ENCODE measurements at places on chromosomes 7 and 10.

- no peaks in the 10 kb centered on the region for H3K36me3 ChIP-seq
- no peaks in the 10 kb centered on the region for H3K4me1 ChIP-seq
- DNase-seq: no peak
- no peak overlapping the region for H3K4me3 ChIP-seq
- no peak overlapping the region for H3K27ac ChIP-seq
- H3K27me3 ChIP-seq: no peaks in the 10 kb centered on the region
Observed at GRCh38 chr7:24135003-24135817, 148.8 kb upstream of the NPY start.

- peaks cover 21% of the 10 kb centered on the region for H3K4me1 ChIP-seq
- no peak overlapping the region for H3K27ac ChIP-seq
- H3K4me3 ChIP-seq: peak overlapping the region; percentile 31
- H3K27me3 ChIP-seq: no peaks in the 10 kb centered on the region
- no peak for DNase-seq
Observed at GRCh38 chr10:119782981-119783664, 57.3 kb downstream of the INPP5F start.

DNA sequence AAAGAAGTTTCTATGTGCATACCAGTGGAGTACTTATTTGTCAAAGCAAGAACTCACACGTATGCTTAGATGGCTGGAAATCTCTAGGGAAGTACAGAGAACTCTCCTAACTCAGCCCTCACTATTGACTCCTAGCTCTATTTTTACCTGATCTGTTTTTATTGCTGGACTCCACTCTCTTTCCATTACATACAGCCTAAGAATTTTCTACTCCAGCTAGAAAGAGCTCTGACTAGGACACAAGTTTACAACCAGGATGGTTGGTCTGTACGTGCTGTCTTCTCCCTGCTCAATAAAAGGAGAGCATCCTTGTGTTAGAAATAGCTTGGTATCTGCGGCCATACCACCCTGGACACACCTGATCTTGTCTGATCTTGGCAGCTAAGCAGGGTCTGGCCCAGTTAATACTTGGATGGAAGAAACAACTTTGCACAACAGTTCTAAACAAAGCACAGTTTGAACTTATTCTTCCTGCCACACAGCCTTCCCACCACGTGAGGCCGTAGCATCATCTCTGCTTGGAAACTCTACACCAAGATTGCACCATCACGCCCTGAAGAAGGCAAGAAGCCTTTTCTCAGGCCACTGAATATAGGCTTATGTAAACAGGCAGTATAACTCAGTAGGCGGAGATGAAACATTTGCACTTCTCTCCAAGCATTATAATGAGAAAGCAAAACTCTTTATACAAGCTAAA lies 50.7 kb downstream of the KCNMA1 start:
- no peak for DNase-seq
- H3K27me3 ChIP-seq: no peaks in the 10 kb centered on the region
- H3K36me3 ChIP-seq: no peaks in the 10 kb centered on the region
- H3K27ac ChIP-seq: no peak overlapping the region
- no peak overlapping the region for H3K4me3 ChIP-seq

DNA sequence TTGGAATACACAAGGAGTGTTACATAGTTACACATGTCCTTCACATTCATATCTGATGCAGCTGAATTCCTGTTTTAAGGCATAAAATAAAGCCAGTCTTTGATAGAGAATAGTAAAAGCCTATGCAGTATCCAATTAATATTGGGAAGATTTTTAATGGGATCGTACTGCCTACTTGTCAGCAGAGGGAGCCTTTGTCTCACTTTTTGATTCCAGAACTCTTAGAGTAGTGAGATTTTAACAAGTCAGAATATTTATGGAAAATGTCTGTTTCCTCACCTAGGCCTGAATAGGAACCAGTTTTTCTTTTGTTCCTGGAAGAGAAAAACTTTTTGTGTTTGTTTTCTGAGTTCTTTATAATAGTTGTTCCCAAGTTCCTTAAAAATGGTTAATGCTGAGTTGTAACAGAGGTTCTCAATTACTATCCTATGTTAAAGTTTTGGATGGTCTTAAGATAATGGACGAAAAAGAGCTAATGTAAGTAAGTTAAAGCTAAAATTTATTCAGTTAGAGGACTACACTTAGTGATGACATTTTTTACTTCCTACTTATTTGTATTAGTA lies 114.0 kb downstream of the BBS9 start:
- H3K4me3 ChIP-seq: no peak overlapping the region
- H3K27me3 ChIP-seq: no peaks in the 10 kb centered on the region
- no peaks in the 10 kb centered on the region for H3K4me1 ChIP-seq

- no peak for DNase-seq
- no peak overlapping the region for H3K4me3 ChIP-seq
- peaks cover 15% of the 10 kb centered on the region for H3K36me3 ChIP-seq
- H3K4me1 ChIP-seq: no peaks in the 10 kb centered on the region
Observed at GRCh38 chr10:14527915-14528314, 197.2 kb upstream of the FRMD4A start.

- no peak for DNase-seq
- no peak overlapping the region for H3K4me3 ChIP-seq
- H3K27ac ChIP-seq: no peak overlapping the region
Observed at GRCh38 chr7:94080551-94080950, 76.4 kb upstream of the BET1 start.

GRCh38 chr7:4151926-4152549 lies 530.1 kb upstream of the FOXK1 start:
- DNase-seq: no peak
- no peak overlapping the region for H3K27ac ChIP-seq
- H3K27me3 ChIP-seq: no peaks in the 10 kb centered on the region

- no peak overlapping the region for H3K27ac ChIP-seq
- no peak overlapping the region for H3K4me3 ChIP-seq
- H3K27me3 ChIP-seq: no peaks in the 10 kb centered on the region
- H3K4me1 ChIP-seq: peaks cover 12% of the 10 kb centered on the region
Observed at GRCh38 chr10:33123680-33124079, 165.7 kb upstream of the ITGB1 start.

DNA sequence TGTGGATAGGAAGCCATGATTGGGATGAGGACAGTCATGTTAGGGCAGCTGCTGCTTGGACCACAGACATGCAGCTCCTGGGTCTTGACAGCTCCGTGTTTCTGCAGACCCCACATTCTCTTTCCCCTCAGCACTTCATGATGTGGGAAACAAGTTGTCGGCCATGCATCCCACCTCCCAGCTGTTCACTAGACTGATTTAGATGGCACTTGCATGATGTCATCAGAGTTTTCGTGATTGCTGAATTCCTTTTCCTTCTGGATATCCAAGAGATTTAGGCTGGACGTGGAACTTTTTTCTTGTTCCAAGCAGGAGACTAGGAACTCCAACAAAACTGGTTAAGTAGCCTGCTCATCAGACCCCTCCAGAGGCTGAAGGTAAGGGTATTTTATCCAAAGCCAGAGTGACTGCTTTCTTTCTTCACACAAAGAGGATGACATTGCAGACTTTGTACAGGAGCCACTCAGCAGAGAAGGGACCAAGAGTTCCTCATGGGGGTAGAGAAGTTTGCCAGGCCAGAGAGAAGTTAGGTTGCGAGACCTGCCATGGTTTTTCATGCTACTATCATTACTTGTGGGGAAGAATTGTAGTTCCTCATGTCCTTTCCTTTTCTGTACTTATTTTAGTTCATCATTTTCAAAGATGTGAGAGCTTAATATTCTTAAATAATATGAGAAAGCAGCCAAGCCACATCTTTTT lies 117.7 kb upstream of the GJD4 start:
- H3K4me1 ChIP-seq: no peaks in the 10 kb centered on the region
- H3K27ac ChIP-seq: no peak overlapping the region
- no peaks in the 10 kb centered on the region for H3K36me3 ChIP-seq
- no peak overlapping the region for H3K4me3 ChIP-seq

- no peak overlapping the region for H3K4me3 ChIP-seq
- no peaks in the 10 kb centered on the region for H3K36me3 ChIP-seq
- H3K27ac ChIP-seq: no peak overlapping the region
- DNase-seq: no peak
- no peaks in the 10 kb centered on the region for H3K4me1 ChIP-seq
- no peaks in the 10 kb centered on the region for H3K27me3 ChIP-seq
Observed at GRCh38 chr7:41053820-41054219, 649.1 kb downstream of the INHBA start.

- H3K4me3 ChIP-seq: no peak overlapping the region
- no peaks in the 10 kb centered on the region for H3K4me1 ChIP-seq
- H3K27me3 ChIP-seq: no peaks in the 10 kb centered on the region
- no peaks in the 10 kb centered on the region for H3K36me3 ChIP-seq
- DNase-seq: no peak
Observed at GRCh38 chr7:121953601-121954000, 80.6 kb downstream of the PTPRZ1 start.

DNA sequence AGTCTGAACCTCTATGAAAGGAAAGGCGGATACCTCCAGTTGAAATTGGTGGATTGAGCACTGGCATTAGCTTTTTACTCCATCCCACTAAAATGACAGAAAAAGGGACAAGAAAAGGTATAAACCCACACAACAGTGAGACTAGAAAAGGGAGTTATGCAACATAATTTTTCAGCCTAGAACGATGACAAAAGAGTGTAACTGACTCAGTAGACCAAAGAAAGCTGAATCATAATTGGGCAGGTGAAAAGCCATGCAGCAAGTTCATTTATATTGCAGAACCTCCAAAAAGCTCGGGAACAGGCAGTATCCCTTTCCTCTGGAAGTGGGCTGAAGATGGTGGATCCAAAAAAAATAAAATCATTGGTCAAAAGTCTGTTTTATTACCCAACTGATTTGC lies 30.5 kb upstream of the ZCCHC24 start:
- no peak overlapping the region for H3K27ac ChIP-seq
- DNase-seq: no peak
- H3K27me3 ChIP-seq: no peaks in the 10 kb centered on the region
- H3K36me3 ChIP-seq: no peaks in the 10 kb centered on the region
- H3K4me1 ChIP-seq: no peaks in the 10 kb centered on the region

GRCh38 chr7:129561677-129562359 lies 49.7 kb upstream of the NRF1 start:
- no peak overlapping the region for H3K27ac ChIP-seq
- H3K4me1 ChIP-seq: no peaks in the 10 kb centered on the region
- H3K27me3 ChIP-seq: no peaks in the 10 kb centered on the region
- H3K4me3 ChIP-seq: no peak overlapping the region

- H3K4me1 ChIP-seq: no peaks in the 10 kb centered on the region
- no peaks in the 10 kb centered on the region for H3K36me3 ChIP-seq
- DNase-seq: no peak
- no peaks in the 10 kb centered on the region for H3K27me3 ChIP-seq
- no peak overlapping the region for H3K27ac ChIP-seq
Observed at GRCh38 chr7:45089341-45089891, 647 bp upstream of the NACAD start.

DNA sequence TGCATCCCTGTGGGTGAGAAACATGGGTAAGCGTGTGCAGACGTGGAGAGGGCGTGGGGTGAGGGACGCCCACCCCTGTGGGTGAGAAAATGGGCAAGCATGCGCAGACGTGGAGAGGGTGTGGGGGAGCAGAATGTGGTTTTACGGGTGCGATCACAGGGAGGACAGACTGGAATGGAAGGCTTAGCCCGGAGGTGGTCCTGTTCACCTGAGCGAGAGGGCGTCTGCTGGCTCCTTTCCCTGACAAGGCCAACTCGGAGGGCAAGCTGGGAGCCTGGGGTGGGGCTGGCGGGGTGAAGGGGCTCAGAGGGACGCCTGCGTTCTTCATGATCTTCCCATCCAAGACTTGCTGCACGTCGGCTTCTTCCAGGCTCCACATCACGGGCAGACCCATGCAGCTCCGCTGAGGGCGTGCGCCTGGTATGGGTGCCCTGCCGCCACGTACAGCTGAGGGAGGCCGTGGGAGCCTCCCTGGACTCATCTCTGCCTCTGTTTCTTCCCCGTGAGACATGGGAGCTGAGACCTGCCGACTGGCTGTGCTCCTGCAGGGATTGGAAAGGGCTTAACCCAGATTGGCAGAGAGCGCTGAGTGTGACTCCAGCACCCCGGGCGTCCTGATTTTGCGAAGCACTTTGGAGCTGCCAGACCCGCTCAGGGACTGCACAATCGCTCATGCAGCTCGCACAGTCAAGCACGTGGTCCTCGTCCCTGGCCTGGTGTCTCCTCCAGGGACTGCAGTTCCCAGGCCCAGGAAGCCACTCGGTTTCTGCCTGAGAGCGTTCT lies 74.3 kb upstream of the SHH start:
- no peak overlapping the region for H3K27ac ChIP-seq
- no peak overlapping the region for H3K4me3 ChIP-seq
- no peaks in the 10 kb centered on the region for H3K27me3 ChIP-seq
- no peaks in the 10 kb centered on the region for H3K36me3 ChIP-seq
- no peak for DNase-seq

DNA sequence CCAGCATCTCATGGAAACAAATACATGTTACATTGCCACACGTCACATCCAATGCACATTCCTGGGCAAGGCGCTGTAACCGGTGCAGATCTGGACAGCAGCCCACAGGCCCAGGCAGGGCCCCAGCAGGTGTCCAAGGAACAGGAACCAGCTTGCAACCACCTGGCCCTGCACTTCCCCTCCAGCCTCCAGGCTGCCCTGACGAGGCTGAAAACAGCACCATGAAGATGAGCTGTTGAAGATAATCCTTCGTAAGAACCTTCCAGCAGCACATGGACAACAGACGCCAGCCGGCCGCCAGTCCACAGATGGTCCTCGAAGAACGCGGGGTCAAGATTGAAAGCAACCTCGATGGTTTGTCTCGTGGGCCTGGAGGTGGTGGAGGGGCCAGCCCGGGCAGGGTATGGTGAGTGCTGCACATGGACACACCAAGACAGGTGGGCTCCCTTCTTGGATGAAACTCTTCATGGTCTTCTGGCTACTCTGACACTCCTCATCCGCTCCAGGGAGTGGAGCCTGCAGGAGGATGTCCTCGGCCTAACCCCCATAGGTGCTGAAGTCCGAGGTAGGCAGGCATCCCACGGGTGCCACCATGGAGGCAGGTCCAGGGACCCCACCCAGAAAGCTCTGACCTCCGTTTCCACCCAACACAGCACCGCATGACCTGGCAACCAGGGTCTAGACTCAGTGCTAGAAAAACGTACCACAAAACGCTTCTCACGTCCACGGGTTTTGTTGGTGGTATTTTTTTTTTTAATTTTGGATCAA lies 22.9 kb downstream of the PDGFA start:
- DNase-seq: no peak
- no peaks in the 10 kb centered on the region for H3K4me1 ChIP-seq
- no peak overlapping the region for H3K4me3 ChIP-seq
- no peaks in the 10 kb centered on the region for H3K27me3 ChIP-seq
- no peaks in the 10 kb centered on the region for H3K36me3 ChIP-seq

- no peaks in the 10 kb centered on the region for H3K36me3 ChIP-seq
- no peaks in the 10 kb centered on the region for H3K27me3 ChIP-seq
- no peaks in the 10 kb centered on the region for H3K4me1 ChIP-seq
- no peak for DNase-seq
Observed at GRCh38 chr10:88236121-88236743, 346.9 kb downstream of the RNLS start.

Data from Karpas-422 (cell line).